ENCODE measurements at places on chromosomes 2 and 18.

- DNase-seq: no peak
Measured at GRCh38 chr2:8835279-8835678, 2.1 kb downstream of the KIDINS220 start.

DNA sequence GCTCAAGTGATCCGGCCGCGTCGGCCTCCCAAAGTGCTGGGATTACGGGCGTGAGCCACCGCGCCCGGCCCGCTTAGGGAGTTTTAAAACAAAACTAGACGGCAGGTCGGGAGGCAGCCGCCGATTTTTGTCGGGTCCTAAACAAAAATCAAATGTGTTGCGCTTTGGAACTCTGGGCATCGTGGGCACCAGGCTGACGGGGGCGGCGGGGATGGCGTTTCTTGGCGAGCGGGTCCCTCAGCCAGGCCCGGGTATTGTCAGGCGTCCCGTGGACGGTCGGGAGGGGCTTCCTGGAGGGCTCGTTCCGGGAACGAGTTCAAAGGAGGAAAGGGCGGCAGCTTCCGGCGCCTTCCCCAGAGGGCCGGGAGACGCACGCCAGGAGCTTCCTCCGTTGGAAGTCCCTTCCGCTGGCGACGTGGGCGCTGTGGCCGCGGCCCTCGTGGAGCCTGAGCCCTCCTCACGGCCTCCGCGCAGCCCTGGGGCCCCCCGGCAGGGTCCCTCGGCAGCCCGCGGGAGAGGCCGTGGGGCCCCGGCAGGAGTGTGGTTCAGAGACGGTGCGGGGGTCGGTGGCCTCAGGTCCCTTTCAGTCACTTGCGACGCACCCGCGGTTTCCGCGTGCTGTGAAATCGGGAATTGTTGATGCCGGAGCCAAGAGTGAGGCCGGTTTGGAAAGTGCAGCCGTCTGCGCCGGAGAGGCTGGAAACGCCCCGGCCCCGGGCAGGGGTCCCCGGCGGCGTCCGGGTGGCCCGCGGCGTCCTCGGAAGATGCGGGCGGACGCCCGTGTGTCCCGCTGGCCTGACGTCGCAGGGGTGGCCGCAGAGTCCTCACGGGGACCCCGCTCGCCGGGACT lies 59.3 kb downstream of the EMILIN2 start:
- peak; percentile 7 for DNase-seq

DNA sequence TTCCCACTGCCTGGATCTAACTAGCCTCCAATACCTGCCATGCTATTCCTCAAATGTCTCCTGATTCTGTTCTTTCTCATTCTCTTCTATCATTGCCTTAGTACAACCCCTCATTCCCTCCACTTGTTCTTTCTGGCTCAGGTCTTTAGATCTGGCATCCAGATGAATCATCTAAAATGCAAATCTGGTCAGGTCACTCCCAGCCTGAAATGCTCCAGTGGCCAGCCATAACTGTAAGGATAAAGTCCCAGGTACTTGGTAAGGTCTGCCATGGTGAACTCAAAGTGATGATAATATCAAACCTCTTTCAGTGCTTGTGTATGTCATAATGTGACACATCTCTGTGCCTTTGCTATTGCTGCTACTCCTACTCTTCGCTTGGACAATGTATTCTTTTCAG lies 2.9 kb upstream of the SNRNP27 start:
- DNase-seq: no peak

- no peak for DNase-seq
Measured at GRCh38 chr18:80231616-80232015, 15.7 kb downstream of the PARD6G start.

DNA sequence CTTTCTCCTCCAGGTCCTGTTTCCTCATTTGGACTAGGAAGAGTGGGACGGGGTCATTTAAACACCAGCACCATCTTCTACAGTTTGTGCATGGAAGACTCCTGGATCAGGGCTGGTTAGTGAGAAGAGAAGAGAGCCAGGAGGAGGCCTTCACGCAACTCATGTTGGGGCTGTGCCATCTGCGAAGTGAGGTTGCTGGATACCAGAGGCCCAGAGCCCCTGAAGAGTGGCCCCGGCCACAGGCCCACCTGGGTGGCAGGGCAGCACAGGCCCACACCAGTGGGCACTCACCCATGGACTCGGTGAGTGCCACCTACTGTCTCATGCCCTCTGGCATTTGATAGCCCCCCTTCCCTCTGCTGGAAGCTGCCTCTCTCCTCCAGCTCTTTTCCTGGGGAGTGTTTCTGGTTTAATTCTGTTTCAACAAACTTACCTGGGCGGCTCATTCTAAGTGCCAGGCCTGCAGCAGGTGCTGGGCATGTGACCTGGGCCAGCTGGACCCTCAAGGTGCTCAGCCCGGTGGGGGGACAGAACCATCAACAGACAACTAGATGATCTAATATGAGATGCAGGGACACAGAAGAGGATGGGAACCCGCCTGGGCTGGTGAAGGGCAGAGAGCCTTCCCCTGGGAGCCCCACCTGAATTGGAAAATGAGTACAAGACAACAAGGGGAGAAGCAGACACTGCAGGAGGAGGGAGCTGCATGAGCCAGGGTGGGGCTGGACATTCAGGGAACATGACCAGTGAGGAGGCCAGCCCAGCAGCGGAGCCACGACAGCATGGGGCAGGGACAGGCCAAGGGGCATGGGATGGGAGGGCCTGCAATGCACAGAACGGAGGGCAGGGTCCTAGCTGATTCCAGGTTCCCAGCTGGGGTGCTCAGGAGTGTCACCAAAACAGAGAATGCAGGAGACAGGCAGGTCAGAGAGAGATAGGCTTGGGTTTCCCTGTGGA lies 70.6 kb downstream of the MARCO start:
- DNase-seq: no peak

- DNase-seq: no peak
Measured at GRCh38 chr2:101675512-101675911, 22.0 kb upstream of the MAP4K4 start.

GRCh38 chr2:69721022-69721421 lies 20.9 kb upstream of the ANXA4 start:
- no peak for DNase-seq

DNA sequence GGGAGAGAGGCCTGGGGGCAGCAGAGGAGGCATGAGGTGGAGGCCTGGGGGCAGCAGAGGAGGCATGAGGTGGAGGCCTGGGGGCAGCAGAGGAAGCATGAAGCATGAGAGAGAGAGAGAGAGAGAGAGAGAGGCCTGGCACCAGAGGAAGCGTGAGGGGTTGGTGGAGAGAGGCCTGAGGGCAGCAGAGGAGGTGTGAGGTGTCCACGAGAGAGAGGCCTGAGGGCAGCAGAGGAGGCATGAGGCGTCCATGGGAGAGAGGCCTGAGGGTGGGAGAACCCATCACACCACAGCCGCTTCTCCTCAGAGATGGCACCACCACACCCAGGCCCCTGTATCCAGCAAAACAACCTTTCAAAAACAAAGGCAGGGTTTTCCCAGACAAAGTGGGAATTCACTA lies 55.7 kb upstream of the KCNG2 start:
- no peak for DNase-seq

- no peak for DNase-seq
Measured at GRCh38 chr2:170817093-170818035, 677 bp downstream of the GAD1 start.

GRCh38 chr2:74043345-74044329 lies 58.9 kb downstream of the TET3 start:
- no peak for DNase-seq

DNA sequence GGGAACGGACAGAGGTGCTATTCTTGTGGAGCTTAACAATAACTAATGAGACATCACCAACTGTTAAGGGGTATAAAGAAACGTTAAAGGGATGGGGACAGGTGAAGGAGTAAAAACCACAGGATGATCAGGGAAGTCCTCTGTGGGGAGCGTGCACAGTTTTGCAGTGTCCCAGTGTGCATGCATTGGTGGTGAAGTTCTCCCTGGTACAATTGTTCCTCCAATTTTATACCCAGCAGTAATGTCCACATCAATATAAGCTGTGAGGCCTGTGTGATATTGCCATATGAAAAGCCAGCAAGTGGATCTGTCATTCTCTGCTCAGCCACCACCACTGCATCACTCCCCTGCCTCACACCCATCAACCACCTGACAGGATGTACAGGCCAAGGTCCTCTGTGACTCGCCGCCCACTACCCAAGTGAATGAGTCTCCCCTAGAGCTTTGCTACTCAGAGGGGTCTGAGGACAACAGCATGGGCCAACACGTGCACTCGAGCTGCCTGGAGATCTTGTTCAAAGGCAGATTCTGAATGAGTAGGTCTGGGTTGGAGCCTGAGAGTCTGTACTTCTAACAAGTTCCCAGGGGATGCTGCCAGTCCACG lies 4.6 kb downstream of the MLPH start:
- no peak for DNase-seq

DNA sequence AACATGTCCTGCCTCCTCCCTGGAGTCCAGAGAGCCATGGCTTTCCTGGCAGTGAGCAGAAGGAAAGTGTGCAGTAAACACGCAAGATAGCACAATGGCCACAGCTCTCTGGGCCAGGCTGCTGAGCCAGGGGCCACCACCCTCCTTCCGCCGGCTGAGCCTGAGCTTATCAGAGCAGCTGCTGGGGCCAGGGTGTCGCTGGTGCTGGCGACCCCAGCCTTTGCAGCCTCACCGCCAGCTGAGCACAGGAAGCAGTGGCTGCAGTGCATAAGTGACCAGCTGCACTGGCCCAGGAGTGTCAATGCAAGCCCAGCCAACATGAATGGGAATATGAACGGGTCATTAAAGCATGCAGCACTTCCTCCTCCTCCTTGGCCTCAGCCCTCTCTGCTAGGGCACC lies 172.0 kb downstream of the ZFP36L2 start:
- no peak for DNase-seq

DNA sequence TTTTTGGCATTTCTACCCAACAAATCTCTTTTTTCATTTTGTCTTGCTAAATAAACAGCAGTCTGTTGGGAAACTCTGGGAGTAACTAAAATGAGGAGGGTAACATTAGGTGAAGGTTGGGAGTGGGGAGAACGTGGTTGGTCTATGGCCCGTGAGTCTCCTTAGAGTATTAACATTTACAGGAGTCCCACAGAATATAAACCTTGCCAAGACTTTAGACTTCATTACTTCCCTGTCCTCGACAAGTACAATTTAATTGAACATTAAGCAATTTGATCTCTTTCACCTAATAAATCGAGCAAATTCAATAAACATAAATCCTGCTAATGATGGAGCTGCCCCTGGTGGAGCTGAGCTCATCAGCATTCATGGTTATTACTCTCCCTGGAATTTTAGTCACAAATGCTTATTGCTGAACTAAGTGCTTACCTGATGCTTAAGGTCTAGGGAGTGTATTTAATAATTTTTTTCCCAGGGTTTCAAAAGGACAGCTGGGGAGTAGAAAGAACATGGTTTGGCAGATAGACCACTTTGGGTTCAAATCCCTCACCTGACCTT lies 95.1 kb upstream of the RASGRP3 start:
- no peak for DNase-seq

DNA sequence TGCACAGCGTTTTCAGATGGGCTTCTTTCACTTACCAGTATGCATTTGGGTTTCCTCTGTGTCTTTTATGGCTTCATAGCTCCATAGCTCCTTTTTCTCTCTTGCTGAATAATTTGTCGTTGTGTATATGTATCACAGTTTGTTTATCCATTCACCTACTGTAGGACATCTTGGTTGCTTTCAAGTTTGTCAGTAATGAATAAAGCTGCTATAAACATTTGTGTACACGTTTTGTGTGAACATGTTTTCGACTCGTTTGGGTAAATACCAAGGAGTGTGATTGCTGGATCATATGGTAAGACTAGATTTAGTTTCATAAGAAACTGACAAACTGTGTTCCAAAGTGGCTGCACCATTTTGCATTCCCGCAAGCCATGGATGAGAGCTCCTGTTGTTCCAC lies 94.7 kb downstream of the FAM168B start:
- no peak for DNase-seq

All from stimulated activated CD8-positive, alpha-beta memory T cell treated with anti-CD3 and anti-CD28 coated beads, Interleukin-4, amount 100 ng/mL, for 4 hours (primary cell).